Activated CD4-positive, CD25-positive, alpha-beta regulatory T cell treated with anti-CD3 and anti-CD28 coated beads, Interleukin-2, amount 50 U/mL, for 24 hours (primary cell): ENCODE measurements at places on chromosomes 7 and 10.

GRCh38 chr7:135827391-135827790 is 78.8 kb upstream of the FAM180A start:
- ATAC-seq, result no peak

DNA sequence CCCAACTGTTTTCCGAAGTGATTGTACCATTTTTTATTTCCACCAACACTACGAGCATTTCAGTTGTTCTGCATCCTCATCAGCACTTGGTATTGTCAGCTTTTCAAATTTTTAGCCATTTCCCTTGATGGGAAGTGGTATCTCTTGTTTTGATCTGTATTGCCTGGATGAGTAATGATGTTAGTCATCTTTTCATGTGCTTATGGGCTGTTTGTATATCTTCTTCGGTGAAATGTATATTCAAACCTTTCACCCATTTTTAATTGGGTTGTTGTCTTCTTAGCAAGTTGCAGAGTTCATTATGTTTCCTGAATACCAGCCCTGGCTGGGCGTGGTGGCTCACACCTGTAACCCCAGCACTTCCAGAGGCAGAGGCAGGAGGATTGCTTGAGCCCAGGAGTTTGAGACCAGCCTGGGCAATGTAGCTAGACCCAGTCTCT is 22.1 kb downstream of the CLIP2 start:
- no peak for ATAC-seq

DNA sequence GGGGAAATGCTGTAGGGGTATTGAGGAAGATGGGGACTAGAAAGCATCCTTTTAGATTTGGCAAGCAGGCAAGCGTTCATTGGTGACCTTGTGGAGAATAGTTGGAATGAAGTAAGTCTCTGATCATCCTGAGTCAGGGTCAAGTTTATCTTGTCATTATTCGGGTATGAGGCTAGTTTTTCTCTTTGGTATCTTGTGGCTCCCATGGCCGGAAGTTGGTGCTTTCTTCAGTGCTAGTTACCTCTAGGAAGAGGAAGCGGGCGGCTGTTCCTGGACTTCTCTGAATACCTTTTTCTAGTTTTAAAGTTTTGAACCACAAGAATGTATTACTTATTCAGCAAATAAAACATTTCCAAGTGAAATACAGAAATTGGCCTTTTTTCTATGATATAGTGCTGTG is 9.2 kb downstream of the CREM start:
- ATAC-seq, result no peak

DNA sequence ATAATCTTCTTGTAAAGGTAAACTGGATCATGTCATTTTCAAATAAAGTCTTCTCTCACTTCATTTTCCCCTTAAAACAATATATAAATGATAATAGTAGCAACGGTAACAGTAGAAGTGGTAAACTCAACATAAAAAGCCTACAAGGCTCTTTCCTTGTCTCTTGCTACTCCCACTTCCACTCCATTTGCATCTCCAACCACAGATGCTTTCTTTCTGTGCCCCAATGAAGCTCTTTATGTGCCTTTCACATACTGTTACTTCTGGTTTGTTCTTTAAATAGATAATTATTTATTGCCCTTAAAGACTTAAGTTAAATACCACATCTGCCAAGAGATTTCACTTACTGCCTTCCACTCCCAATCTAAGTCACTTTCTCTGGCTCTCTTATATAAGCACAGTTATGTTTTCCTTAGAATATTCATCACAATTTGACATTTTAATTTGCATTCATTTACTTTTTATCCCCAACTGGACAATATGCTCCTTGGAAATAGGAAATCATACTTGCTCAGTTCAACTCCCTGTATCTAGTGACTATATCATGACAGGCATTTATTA is 149.9 kb downstream of the CRPPA start:
- no peak for ATAC-seq

GRCh38 chr10:28719789-28720436 is 42.6 kb downstream of the BAMBI start:
- ATAC-seq, result no peak

DNA sequence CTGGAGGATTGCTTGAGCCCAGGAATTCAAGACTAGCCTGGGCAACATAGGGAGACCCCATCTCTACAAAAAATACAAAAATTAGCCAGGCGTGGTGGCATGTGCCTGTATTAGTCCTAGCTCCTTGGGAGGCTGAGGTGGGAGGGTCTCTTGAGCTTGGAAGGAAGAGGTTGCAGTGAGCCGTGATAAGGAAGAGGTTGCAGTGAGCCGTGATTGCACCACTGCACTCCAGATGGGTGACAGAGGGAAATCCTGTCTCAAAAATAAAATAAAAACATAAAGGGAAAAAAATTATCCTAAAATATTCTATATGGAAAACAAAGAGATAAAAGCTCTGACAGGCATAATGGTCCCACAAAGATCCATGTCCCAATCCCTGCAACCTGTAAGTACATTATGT is 87.9 kb upstream of the KAT6B start:
- no peak for ATAC-seq

- no peak for ATAC-seq
Observed at GRCh38 chr10:85976267-85976793, 390.3 kb downstream of the GRID1 start.

GRCh38 chr10:2837674-2838073 is 229.7 kb upstream of the PFKP start:
- no peak for ATAC-seq

- peak; percentile 16 for ATAC-seq
Observed at GRCh38 chr7:23468526-23469149, 1.7 kb downstream of the IGF2BP3 start.

- no peak for ATAC-seq
Observed at GRCh38 chr7:144048648-144049047, at the start of gene OR2A5. OR2A5 (plus strand) TSS chr7:144048948; CDS start chr7:144050402, 1,454 bp downstream.

- ATAC-seq, result no peak
Observed at GRCh38 chr10:87038286-87038717, 18.2 kb downstream of the FAM25A start.

DNA sequence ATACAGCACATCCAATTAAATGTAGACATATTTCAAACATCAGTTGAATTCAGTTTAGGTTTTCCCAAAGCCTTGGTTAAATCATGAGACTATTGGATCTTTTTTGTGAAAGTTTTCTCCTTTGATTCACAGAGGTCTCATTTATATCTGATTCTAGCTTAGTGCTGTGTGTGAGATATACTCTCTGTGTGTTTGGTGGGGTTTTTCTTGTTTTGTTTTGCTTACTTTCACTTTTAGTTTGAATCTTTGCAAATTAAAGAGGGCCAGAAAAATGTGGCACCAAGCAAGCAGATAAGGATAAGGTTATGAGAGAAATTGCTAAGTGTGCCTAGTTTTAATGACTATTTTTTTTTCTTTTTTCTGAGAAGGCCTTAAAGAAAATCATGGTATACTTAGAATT is 12.6 kb upstream of the OR6B1 start:
- no peak for ATAC-seq

DNA sequence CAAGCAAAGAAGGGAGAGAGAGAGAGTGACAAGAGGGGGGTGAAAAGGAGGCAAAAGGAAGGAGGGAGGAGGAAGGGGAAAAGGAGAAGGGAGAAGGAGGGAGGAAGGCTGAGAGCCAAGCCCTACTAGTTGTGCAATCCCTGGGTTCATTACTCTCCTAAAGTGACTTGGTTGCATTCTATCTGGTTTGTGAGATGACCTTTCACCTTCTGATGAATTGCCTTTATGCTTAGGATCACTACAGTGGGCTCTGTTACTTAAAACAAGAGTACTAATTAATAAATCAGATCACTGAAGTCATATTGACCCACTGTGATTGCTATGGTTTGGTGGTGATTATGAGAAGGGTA is 144.9 kb downstream of the KIF20B start:
- ATAC-seq, result no peak

DNA sequence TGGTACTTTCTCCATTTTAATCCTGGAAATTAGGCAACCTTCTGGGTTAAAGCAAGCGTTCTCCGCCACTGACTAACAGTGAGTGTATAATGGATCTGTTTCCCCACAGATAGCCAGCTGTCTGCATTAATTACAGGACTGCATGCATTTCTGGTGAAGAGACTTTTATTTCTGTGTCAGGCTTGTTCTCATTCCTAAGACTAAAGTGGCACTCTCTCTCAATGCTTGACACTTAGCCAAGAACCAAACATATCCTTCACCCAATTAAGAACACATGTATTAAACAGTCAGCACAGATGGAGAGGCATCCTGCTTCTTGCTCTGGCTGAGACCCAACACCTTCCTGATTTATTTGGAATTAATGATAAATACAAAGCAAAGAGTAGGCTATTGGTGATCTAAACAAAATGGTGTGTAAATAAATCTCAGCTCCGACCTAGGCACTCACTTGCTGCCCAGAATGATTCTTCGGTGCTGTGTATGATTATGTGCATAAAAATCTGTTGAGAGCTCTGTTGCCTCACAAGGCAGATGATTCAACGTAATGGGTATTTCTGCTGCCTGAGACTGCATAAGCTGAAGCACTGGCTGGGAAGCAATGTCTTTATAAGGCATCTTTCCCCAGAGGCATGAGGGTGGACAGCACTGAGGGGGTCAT is 16.8 kb downstream of the CALU start:
- no peak for ATAC-seq

GRCh38 chr7:40015790-40016296 is 65.8 kb downstream of the CDK13 start:
- peak; percentile 70 for ATAC-seq

DNA sequence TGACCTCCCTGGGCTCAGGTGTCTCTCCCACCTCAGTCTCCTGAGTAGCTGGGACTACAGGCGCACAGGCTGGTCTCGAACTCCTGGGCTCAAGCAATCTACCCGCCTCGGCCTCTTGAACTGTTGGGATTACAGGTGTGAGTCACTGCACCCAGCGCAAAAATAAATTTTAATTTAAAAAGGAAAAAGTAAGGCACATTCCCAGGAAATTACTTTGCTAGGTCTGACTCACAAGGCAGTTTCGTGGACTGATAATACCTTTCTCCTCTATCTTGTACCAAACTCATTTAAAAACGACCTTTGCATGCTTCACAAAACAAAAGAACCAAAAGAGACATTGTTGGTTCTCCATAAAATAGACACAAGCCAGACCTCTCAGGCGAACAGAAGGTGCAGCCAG is 29.7 kb downstream of the PARP12 start:
- ATAC-seq, result no peak
